ENCODE measurements at places on chromosomes 13 and 19.

- no peak for DNase-seq
These were observed 13.4 kb upstream of the SLC44A2 start for GRCh38 chr19:10611907-10612306.

GRCh38 chr19:21117041-21117907 is 24.6 kb upstream of the ZNF431 start:
- no peak for DNase-seq

DNA sequence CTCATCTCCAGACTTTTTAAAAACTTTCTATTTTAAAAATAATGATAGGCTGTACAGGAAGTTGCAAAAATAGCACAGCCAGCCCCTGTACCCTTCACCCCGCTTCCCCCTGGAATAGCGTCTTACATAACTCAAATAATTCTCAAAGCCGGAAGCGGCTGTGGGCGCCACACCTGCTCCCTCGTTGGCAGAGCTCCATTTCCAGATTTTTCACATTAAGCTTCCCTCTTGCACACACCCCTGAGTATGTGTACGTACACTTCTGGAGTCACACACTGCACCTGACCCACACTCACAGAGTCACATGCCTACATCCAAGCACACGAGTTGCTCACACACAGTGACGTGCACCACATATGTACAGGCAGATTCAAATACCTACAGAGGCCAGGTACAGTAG is 24.9 kb upstream of the DPP9 start:
- no peak for DNase-seq

DNA sequence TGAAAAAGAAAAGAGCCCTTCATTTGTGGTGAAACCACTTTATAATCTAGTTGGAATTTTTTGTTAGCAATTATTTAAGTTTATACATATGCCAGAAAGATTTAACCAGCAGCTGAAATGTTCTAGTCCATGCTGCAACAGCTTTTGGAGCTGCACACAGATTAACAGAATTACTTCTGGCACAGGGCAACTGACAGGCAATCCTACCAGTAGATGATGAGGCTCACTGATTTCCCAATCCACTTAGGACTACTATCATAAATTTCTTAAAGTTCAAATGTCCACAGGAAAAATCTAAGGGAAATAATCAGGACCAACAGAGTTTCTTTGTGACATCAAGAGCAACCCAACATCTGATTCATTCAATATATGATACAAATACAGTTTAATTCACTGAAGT is 78.8 kb downstream of the CRYL1 start:
- no peak for DNase-seq

DNA sequence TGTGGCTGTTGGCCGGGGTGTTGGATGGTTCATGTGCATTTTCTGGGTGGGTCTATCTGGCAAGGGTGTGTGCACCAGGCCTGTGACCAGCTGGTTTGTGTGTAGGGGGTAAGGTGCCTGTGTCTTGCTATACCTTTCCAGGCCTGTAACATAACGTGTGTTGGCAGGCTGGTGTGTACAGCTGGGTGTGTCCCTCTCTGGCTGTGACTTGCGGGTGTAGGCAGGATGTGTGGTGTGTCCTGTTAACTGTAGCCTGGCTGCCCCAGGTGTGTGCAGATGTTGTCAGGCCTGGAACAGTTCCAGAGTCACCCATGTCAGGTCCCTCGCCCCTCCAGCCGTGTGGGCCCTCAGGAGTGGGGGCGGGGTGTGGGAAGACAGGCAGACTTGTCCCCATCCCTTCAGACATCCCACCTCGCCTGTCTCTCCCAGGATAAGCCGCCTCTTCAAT is 9.8 kb downstream of the KCTD15 start:
- DNase-seq = no peak

DNA sequence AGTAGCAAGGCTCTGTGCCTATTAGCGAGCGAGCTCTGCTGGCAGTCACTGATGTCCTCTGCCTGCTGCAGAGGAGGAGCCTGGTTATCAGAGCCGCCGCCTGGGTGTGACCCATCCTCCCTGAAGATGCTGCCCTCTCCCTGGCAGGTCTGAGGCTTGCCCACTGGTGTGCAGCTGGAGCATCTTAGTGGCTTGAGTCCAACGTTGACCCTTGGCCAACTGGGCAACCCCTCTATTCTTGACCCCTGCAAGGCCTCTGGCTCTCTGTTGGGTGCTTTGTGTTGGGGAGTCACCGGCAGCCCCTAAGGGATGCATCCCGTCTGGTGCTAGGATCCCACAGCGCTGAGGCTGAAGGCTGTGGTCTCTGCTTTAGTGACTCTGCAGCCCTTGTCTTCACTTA is 277.9 kb upstream of the SOX1 start:
- no peak for DNase-seq

DNA sequence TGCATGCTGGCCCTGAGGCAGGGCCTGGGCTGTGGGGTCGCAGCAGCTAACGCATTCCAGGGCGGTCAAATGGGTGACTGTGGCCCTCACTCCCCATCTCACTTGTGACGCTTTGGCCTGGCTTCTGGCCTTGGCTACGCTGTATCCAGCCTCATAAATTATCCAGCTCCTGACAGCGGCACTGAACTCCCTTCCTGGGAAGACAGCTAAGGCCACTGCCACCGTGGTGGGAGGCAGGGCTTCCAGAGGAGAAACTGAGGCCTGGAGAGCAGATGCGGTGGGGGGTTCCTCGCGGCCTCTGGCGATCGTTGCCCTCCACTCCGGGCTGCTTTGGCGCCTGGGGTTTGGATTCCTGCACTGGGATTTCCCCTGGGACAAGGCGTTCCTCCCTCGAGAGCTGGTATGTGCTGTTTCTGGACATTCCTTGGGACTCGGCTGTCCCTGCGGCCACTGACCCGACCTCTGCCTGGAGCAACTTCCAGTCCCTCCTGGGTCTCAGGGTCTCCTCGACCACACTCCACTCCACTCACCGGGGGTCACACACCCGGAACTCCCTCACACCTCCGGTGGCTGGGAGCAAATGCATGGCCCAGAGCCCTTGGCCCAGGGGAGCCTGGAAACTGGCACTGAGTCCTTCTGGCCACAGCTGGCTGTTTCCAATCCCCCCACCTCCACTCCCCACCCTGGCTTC is 3.4 kb downstream of the TBXA2R start:
- no peak for DNase-seq

DNA sequence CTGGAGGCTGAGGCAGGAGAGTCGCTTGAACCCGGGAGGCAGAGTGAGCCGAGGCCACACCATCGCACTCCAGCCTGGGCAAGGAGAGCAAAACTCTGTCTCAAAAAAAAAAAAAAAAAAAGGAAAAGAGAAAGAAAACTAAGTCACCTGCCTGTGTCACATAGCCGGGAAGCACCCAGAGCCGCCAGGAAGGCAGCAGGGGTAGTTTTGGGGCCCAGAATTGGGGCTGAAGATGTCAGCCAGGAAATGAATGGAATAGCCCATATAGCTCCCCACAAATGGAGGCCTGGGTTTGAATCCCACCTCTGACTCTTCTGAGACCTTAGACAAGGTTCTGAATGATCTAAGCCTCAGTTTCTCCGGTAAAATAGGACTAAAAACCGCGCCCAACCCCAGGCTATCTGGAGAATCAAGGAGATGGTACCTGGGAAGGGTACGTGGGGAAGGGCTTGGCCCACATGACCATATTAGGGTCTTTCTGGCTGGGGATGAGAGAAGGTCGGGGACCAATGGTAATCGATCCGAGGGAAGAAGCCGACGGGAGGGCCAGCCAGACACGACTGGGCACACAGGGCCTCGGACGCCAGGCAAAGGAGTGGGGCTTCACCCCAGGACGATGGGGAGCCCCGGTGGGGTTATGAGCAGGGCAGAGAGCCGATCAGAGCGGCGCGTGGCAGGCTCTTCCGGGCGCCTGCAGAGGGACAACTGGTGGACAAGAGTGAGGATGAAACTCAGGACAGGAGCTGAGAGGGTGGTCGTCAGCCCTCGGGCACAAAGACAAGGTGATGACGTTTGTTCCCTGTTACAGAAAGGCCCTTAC is 14.4 kb downstream of the CCDC124 start:
- DNase-seq = no peak

GRCh38 chr13:45103449-45103848 is 16.9 kb upstream of the GTF2F2 start:
- no peak for DNase-seq

DNA sequence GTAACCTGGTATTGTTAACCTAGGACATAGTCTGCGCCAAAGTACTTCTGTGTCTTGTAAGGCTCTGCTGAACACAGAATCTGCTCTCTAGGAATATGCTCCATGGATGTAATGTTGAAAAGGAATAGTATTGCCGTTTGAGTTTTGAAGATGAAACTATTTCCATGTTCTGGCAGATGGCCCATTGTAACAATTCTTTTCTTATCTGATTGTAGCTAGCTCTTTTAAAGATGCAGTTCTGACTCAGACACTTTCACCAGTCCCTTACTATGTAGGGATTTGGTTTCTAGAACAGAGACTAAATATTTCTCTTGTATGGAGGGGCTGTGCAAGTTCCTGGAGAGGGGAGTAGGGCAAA is 185.6 kb downstream of the MTUS2 start:
- DNase-seq = no peak

DNA sequence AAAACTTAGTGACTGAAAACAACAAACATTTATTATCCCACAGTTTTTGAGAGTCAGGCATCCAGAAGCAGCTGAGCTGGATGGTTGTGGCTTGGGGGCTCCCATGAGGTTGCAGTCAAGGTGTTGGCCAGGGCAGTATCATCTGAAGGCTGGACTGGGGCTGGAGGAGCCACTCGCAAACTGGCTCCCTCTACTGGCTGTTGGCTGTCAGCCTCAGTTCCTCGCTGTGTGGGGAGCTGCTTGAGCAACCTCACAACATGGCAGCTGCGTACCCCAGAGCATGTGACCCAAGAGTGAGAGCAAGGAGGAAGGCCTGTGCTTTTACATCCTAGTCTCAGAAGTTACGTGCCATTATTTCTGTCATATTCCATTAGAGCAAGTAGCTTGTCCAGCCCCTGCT is 9.7 kb downstream of the YJU2 start:
- DNase-seq = no peak

DNA sequence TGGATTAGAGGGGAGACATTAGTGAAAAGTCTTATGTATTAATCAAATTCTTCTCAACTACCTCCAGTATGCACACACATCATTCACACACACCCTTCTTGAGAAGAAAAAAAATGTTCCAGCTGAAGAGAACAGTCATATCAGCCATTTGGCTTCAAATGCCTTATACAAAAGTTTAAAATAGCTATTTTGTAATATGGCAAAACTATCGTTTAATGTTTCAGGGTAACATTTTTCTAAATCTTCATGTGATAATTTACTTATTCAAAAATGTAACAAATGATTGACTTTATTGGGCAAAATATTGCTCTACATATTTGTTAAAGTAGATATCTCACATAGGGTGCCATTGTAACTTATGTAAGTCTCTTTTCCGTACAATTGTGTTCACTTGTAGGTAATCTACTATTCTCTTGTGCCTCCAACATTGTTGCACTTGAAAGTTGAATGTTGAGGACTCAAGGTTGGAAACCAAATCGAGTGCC is 13.6 kb downstream of the ZIC2 start:
- peak; percentile 72 for DNase-seq

GRCh38 chr13:39099231-39099630 is 61.0 kb downstream of the NHLRC3 start:
- no peak for DNase-seq

- no peak for DNase-seq
These were observed 62.6 kb upstream of the USP29 start for GRCh38 chr19:57057036-57057686.

GRCh38 chr19:33394723-33395560 is 21.4 kb downstream of the CEBPG start:
- no peak for DNase-seq

DNA sequence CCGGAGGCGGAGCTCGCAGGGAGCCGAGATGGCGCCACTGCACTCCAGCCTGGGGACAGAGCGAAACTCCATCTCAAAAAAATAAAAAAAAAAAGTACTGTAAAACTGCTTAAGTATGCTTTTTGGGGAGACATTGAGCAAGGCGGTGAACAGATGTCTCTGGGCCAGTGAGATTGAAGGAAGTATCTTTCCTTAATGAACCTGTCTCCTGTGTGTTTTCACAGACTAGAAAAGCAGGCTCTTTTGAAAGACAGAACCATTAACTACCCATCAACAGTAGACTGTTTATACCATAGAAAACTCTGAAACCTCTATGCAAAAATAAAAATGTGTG is 1.5 kb upstream of the ECH1 start:
- DNase-seq = no peak

GRCh38 chr13:86464193-86464592 is 665.0 kb upstream of the SLITRK6 start:
- no peak for DNase-seq

DNA sequence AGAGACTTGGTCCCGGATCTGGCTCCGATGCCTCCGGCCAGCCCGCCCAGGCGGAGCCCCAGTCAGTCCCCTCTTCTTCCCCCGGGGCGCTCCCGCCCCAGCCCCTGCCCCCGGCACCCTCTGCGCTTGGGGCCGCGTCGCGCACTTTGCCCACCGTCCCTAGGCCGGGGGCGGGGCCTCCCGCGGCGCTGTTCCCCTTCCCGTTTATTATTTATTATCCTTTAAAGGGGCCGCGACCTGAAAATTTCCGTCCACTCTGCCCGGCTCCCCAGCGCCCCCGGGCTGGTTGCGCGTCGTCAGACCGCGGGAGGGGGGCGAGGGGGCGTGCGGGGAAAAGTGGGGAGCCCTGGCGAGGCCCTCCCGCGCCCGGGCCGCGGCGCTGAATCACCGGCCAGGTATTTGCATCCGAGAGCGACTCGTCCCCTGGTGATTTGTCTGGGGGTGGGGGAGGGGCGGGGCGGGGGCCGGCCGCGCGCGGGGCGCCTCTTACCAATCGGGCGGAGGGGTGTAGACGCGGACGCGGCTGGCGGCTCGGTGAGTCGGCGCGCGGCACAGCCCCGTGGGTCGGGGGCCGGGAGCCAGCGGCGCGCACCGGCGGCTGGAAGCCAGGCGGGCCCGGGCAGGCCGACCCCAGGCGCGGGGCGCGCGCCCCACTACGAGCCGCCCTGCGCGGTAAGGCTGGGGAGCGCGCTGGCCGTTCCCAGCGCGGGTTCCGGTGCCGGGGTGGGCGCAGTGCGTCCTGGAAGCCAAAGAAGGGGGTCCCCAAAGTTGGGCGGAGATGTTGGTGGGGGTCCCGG is at the start of gene ARID3A:
TSS of gene ARID3A (plus strand) at position 510 of the 797 bp plus-strand sequence. CDS start 3,494 bp downstream, outside the sequence.
- DNase-seq = peak; percentile 94

- no peak for DNase-seq
These were observed 113.7 kb upstream of the SLITRK1 start for GRCh38 chr13:83995930-83996329.

DNA sequence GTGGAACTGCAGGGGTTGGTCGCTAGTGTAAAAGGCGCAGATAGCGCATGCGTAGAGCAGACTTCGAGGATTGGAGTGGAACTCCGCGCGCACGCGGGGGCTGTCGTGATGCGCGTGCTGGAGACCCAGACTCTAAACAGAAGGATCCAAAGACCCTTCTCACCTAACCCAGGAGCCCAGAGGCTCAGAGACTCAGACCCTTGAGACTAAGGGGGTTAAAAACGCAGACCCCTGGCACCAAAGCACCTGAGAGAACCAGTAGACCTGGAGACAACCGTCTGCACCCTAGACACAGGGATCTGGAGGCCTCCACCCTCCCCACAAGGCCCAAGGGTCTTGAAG is 567 bp upstream of the CTU1 start:
- no peak for DNase-seq

- DNase-seq = no peak
These were observed 1.7 kb downstream of the ZNF264 start for GRCh38 chr19:57192993-57193392.

GRCh38 chr19:4406626-4407025 is 4.2 kb downstream of the CHAF1A start:
- DNase-seq = no peak

Measured in KG1 (cell line).